Testis (tissue), 5 donors: ENCODE measurements at places on chromosomes 2 and 18. TPM values are rescaled to one million over a fixed set of nuclear protein-coding genes. Genes with fewer than 3 reads are reported as not detected.

GRCh38 chr18:27413495-27414401, 228.6 kb upstream of the CHST9 start:
- H3K27me3 ChIP-seq, result no peaks in the 10 kb centered on the region
- H3K4me1 ChIP-seq, result no peaks in the 10 kb centered on the region
- H3K4me3 ChIP-seq, result no peak overlapping the region
- no peak overlapping the region for H3K27ac ChIP-seq

Gene MSTN
- 0.24 TPM for total RNA-seq

GRCh38 chr2:197121255-197121654, 189.3 kb downstream of the ANKRD44 start:
- no peak overlapping the region for H3K4me3 ChIP-seq
- no peaks in the 10 kb centered on the region for H3K4me1 ChIP-seq
- no peak overlapping the region for H3K27ac ChIP-seq
- no peaks in the 10 kb centered on the region for H3K27me3 ChIP-seq
- no peaks in the 10 kb centered on the region for H3K36me3 ChIP-seq

GRCh38 chr2:190891372-190891771, 10.8 kb downstream of the GLS start:
- no peak for DNase-seq
- H3K36me3 ChIP-seq, result no peaks in the 10 kb centered on the region
- no peaks in the 10 kb centered on the region for H3K27me3 ChIP-seq
- no peak overlapping the region for H3K4me3 ChIP-seq
- H3K4me1 ChIP-seq, result peaks cover 3% of the 10 kb centered on the region
